ENCODE measurements at places on chromosomes 4 and X. TPM values are rescaled to one million over a fixed set of nuclear protein-coding genes. Genes with fewer than 3 reads are reported as not detected.

KLHL4 gene
- polyA plus RNA-seq: not detected

RPGR gene
- 1.8 TPM for polyA plus RNA-seq

UGT8 gene
- polyA plus RNA-seq: 0.02 TPM

HDX gene
- polyA plus RNA-seq: 1.2 TPM

BBS7 gene
- 15.0 TPM for polyA plus RNA-seq

FTSJ1 gene
- 24.5 TPM for polyA plus RNA-seq

SLC2A9 gene
- polyA plus RNA-seq: 5.0 TPM

IQCM gene
- polyA plus RNA-seq: 0.10 TPM

ERAS gene
- polyA plus RNA-seq: not detected

CT45A5 gene
- polyA plus RNA-seq: not detected

F8A2 gene
- polyA plus RNA-seq: not detected
